ENCODE measurements at places on chromosomes 1 and 21. TPM values are rescaled to one million over a fixed set of nuclear protein-coding genes. Genes with fewer than 3 reads are reported as not detected.

DNA sequence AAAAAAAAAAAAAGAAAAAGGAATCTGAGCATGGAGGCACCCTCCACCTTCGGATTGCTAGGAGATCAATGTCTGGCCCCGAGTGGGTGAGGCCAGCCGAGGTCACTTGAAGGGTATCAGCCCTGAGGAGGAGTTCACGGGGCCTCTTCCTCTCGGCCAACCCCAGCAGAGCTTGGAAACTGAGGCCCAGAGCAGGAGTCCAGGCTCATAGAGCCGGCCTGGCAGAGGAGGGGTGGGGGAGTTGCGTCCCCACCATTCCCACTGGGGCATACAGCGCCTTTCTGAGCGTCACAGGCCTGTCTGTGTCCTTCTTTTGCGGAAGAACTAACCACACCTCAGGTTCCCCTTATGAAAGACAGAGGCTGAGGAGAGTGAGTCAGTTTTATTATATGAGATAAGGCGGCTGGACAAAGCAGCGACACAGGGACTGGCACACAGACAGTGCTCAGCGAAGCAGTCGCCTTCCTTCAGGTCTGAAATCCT is 17.1 kb upstream of the EPHA2 start:
- peak; percentile 45 for DNase-seq
- H3K27ac ChIP-seq, result no peak overlapping the region
- no peaks in the 10 kb centered on the region for H3K27me3 ChIP-seq
- peaks cover 38% of the 10 kb centered on the region for H3K4me1 ChIP-seq
- no peak overlapping the region for H3K4me3 ChIP-seq
- H3K36me3 ChIP-seq, result no peaks in the 10 kb centered on the region

- H3K36me3 ChIP-seq, result no peaks in the 10 kb centered on the region
- peaks cover 7% of the 10 kb centered on the region for H3K4me1 ChIP-seq
- no peaks in the 10 kb centered on the region for H3K27me3 ChIP-seq
- peak overlapping the region; percentile 87 for H3K27ac ChIP-seq
- DNase-seq, result peak; percentile 10
- H3K4me3 ChIP-seq, result peak overlapping the region; percentile 55
Measured at GRCh38 chr1:225999912-226000337, 782 bp upstream of the SDE2 start.

- DNase-seq, result no peak
- H3K27me3 ChIP-seq, result peaks cover 3% of the 10 kb centered on the region
- H3K4me3 ChIP-seq, result no peak overlapping the region
- no peaks in the 10 kb centered on the region for H3K36me3 ChIP-seq
- no peaks in the 10 kb centered on the region for H3K4me1 ChIP-seq
Measured at GRCh38 chr21:44365251-44365966, 12.0 kb downstream of the TRPM2 start.

GRCh38 chr1:90325168-90325567 is 330.3 kb downstream of the ZNF326 start:
- no peak for DNase-seq
- H3K27me3 ChIP-seq, result no peaks in the 10 kb centered on the region
- no peaks in the 10 kb centered on the region for H3K36me3 ChIP-seq
- H3K4me1 ChIP-seq, result no peaks in the 10 kb centered on the region
- no peak overlapping the region for H3K4me3 ChIP-seq

GRCh38 chr1:215566556-215567490 is at the start of gene KCTD3:
TSS of gene KCTD3 (plus strand) at chr1:215567304. CDS start at chr1:215567686, 382 bp downstream.
- H3K4me3 ChIP-seq, result peak within 1 kb of the TSS; percentile 84
- peak within 1 kb of the TSS; percentile 87 for H3K27ac ChIP-seq
- DNase-seq, result peak; percentile 61
- H3K36me3 ChIP-seq, result 0 out of 2 replicates have a peak, but pooled peaks cover 2% of the 10 kb centered on the region
- no peaks in the 10 kb centered on the region for H3K27me3 ChIP-seq

DNA sequence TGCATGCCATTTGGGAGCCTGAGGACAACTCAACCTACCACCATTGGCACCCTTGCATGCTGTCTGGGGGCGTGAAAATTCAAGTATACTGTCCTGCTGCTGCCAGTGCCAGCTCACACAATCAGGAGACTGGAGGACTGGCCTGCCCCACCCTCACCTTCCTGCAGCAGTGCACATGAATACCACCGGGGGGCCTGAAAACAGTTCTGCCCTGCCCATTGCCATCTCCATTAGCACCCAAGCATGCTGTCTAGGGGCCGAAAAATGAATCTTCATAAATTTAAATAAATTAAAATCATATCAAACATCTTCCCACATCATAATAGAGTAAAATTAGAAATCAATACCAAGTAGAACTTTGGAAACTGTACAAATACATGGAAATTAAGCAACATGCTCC is 322.1 kb upstream of the TMPRSS15 start:
- H3K4me3 ChIP-seq, result no peak overlapping the region
- H3K4me1 ChIP-seq, result no peaks in the 10 kb centered on the region
- no peak overlapping the region for H3K27ac ChIP-seq
- no peaks in the 10 kb centered on the region for H3K36me3 ChIP-seq
- no peak for DNase-seq
- H3K27me3 ChIP-seq, result no peaks in the 10 kb centered on the region

DNA sequence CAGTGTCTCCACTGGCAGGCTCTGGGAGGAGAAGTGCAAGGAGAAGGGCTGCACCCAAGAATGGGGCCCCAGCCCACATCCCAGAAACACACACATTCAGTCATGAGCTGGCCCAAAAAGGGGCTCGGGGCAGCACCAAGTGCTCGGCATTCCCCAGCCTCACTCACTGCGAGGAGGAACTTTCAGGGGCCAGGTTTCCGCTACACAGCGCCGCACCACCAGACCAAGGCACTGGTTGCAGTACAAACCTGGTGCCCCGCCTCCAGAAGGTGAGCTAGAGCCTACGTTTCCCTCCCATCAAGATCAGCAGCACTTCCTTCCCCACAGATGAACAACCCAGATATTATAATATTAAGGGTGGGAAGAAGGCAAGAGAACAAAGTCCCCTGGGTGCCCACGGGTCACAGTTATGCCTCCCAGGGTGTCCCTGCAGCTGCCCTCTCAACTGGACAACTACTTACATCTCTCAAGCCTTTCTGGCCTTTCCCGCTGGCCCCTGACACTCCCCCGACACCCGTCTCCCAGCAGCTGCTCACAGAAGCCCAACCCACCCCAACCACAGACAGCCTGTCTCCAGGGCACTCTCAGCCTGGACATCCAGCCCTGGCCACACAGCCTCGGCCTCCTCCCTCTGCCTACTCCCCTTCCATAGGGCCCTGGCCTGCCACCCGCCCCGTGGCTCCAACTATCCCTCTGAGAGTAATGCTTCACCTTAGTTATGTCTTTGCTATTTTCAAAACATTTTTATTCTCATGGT is 3.8 kb downstream of the PBXIP1 start:
- DNase-seq, result no peak
- peaks cover 24% of the 10 kb centered on the region for H3K36me3 ChIP-seq
- no peak overlapping the region for H3K4me3 ChIP-seq
- H3K27me3 ChIP-seq, result no peaks in the 10 kb centered on the region
- H3K27ac ChIP-seq, result no peak overlapping the region

- H3K36me3 ChIP-seq, result 0 out of 2 replicates have a peak, but pooled peaks cover 3% of the 10 kb centered on the region
- no peak overlapping the region for H3K4me3 ChIP-seq
- H3K4me1 ChIP-seq, result peaks cover 5% of the 10 kb centered on the region
- H3K27me3 ChIP-seq, result no peaks in the 10 kb centered on the region
- peak overlapping the region; percentile 44 for H3K27ac ChIP-seq
Measured at GRCh38 chr1:33182401-33182841, 578 bp upstream of the TRIM62 start.

- peaks cover 5% of the 10 kb centered on the region for H3K4me1 ChIP-seq
- H3K4me3 ChIP-seq, result no peak overlapping the region
- no peak overlapping the region for H3K27ac ChIP-seq
- H3K36me3 ChIP-seq, result peaks cover 36% of the 10 kb centered on the region
- no peaks in the 10 kb centered on the region for H3K27me3 ChIP-seq
Measured at GRCh38 chr1:1558591-1558990, 16.1 kb downstream of the SSU72 start.

GRCh38 chr1:201167041-201167991 is 13.0 kb upstream of the TMEM9 start:
- 0 out of 2 replicates have a peak, but pooled peaks cover 2% of the 10 kb centered on the region for H3K4me1 ChIP-seq
- no peak for DNase-seq
- H3K27ac ChIP-seq, result no peak overlapping the region
- H3K27me3 ChIP-seq, result peaks cover 18% of the 10 kb centered on the region
- no peak overlapping the region for H3K4me3 ChIP-seq

DNA sequence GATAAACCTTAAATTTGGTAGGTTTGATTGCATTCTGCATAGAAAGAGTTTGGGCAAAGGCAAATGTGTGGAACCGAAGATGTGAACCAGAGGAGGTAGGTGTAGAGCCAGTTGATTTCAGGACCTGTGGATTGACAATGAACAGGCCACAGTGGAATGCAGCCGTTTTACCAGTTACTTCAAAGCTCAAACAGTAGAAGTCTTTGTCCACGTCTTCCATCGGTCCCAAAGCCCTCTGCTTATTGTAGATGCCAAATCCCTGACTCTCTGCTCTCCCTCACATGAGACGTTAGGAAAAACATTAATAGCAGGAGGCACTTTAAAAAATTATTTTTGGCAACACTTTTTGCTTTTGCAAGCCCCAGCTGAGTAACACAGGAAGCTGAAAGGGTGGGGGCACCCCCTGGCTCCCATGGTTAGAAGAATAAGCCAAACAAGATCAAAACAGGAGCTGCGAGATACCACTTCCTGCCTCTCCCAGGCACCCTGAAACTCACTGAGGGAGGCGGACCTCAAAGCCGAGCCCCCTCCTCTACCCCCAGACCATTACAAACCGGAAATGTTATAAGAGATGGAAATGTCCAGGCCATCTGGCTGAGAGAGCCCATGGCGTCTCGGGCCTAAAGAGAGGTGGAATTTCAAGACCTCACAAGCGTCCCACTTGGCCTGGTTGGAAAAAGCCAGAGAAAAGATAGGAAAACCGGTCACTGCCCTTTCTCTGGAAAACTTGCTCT is 13.5 kb downstream of the TRAF3IP3 start:
- no peak overlapping the region for H3K4me3 ChIP-seq
- no peaks in the 10 kb centered on the region for H3K27me3 ChIP-seq
- H3K27ac ChIP-seq, result peak overlapping the region; percentile 88
- peaks cover 11% of the 10 kb centered on the region for H3K4me1 ChIP-seq
- no peaks in the 10 kb centered on the region for H3K36me3 ChIP-seq

The TLCD4 gene
- 0.83 TPM for total RNA-seq

DNA sequence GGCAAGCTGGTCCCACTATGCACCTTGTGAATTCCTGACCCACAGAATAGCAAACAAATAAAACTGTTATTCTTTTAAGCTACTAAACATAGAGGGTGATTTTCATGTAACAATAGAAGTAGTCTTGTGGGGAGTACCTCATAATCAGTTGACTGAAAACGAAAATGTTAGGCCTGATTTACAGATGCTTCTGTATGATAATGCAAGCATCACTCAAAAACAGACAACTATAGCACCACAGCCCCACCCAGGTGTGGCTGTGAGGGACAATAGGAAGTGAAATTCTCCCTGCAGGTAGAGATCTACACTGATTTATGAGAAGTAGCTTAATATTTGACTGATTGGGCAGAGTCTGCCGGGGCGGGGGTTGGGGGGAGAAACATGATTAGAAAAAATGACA is 26.5 kb upstream of the KRTAP19-8 start:
- no peaks in the 10 kb centered on the region for H3K27me3 ChIP-seq
- no peaks in the 10 kb centered on the region for H3K36me3 ChIP-seq
- no peak overlapping the region for H3K27ac ChIP-seq
- H3K4me3 ChIP-seq, result no peak overlapping the region
- no peaks in the 10 kb centered on the region for H3K4me1 ChIP-seq

DNA sequence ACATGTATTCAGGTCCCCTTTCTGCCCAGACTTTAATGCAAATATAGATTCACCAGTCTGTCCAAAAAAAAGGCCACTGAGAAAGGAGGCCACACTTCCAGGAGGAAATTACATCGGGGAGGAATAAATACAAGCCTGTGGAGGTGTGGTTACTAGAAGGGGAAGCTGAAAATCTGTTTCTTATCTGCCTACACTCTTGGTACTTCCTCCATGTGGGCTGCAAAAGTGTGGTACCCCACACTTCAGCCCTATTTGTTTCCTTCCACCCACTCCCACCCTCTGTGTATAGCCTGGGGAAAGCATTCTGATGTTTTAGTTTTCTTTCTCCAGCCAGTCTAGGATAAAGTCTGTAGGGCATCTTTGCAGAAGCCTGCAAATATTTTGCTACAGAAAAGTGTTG is 38.4 kb downstream of the UTP25 start:
- no peaks in the 10 kb centered on the region for H3K36me3 ChIP-seq
- H3K27ac ChIP-seq, result no peak overlapping the region
- DNase-seq, result no peak
- H3K4me1 ChIP-seq, result peaks cover 3% of the 10 kb centered on the region

DNA sequence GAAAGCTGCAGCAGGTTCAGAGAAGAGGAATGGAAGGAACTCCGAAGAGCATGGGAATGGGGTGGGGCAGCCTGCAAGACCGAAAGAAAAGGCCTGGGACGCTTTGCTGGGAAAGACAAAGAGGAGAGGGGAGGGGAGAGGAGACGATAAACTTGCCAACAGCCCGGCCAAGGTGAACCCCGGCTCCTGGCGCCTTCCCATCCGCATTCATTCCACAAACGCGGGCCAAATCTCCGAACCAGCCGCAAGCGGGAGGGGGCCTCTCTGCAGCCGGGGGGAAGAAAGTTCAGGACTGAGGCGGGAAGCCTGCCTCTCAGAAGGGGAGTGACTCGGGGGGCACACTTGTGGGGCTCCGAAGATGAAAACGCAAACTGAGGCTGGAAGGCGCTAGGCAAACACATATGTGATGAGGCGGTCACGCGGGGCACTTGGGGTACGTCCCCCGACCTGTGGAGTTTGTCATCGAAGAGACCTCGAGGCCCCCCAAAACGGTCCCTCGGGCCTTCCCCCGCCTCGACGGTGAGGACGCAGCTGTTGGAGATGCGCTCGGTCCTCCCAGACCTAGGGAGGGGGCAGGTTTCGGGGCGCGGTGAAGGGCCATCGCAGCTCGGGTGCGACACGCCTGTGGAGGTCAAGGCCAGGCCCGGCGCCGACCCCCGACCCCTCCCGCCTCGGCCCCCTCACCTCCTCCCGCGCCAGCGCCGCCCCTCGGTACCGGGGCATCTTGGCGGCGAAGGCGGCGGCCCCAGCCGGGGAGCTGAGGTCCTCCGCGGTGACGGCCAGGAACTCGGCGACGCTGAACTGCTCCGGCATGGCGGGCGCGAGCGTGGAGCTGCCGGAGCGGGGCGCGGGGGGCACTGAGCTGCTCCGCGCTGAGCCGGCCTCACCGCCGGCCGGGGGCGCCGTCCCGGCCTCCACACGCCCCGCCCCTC is at the start of gene ASAP3:
TSS of gene ASAP3 (minus strand) at position 859 of the 932 bp plus-strand sequence. CDS start at position 813, 46 bp downstream.
- H3K27me3 ChIP-seq, result peaks cover 5% of the 10 kb centered on the region
- no peaks in the 10 kb centered on the region for H3K36me3 ChIP-seq
- peak within 1 kb of the TSS; percentile 84 for H3K4me3 ChIP-seq

The WNT2B gene
- total RNA-seq, result 0.56 TPM

The CBR3 gene
- total RNA-seq, result 12.8 TPM

The FMO4 gene
- total RNA-seq, result 0.36 TPM

DNA sequence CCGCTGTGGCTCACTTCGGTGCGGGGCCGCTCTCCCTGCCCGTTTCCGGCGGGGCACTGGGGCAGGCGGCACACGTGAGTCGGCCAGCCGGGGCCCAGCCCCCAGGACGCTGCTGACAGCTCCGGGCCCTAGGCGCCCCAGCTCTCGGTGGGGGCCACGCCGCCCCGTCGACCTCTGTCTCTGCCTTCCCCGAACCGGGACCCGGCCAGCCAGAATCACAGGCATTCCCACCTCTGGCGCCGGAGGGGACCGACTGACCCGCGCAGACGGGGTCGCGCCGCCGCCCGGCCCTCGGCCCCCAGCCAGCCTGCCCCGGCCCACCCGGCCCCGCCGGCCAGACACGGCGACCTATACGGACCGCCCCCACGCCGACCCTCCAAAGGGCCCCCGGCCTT is 755 bp downstream of the SCMH1 start:
- peak overlapping the region; percentile 82 for H3K27ac ChIP-seq
- no peaks in the 10 kb centered on the region for H3K27me3 ChIP-seq
- H3K4me3 ChIP-seq, result peak overlapping the region; percentile 88
- peak; percentile 17 for DNase-seq
- H3K4me1 ChIP-seq, result peaks cover 7% of the 10 kb centered on the region

Data from IMR-90 (cell line).